Stimulated activated CD4-positive, alpha-beta T cell treated with anti-CD3 and anti-CD28 coated beads, Interleukin-15, amount 100 ng/mL, for 1 hour (primary cell): ENCODE measurements at places on chromosomes 6 and 20.

- no peak for DNase-seq
Measured at GRCh38 chr6:166862978-166863530, 93.3 kb downstream of the RNASET2 start.

DNA sequence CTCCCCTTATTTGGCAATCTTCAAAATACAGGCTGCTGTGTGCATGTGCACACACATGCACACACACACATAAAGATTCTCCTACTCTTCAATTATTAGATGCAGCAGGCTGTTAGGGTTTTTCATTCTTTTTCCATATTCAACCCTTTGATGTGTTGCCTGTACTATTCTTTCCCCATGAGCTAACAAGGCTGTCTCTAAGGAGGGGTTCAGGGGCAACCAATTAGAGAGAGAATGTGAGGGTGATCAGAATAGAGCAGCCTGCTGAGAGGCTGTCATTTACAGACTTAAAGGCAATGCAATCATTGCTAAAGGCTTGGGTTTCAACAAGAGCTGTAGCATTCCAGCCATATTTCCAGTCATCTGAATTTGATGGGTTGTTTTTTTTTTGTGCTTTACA lies 467.4 kb upstream of the ID4 start:
- no peak for DNase-seq

GRCh38 chr6:130787726-130788500 lies 39.3 kb upstream of the SMLR1 start:
- DNase-seq = no peak

GRCh38 chr6:128335963-128336362 lies 184.4 kb downstream of the PTPRK start:
- no peak for DNase-seq

GRCh38 chr6:30214657-30214982 lies 1.4 kb upstream of the TRIM26 start:
- DNase-seq = no peak

DNA sequence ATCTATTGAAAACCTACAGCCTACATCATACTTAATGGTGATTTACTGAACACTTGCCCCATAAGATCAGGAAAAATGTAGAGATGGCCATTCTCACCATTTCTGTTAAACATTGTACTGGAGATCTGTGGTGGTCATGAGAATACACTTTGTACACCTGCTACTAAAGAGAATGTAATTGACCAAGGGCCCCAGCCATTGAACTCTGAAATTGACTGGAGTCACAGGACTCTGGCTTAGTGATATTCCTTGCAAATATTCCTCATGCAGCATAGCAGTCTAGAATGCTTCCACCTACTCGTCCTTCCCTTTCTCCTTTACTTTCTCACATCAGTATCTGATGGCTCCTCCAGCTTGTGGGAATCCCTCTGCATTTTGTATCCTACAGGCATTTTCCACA lies 37.4 kb upstream of the SNX9 start:
- no peak for DNase-seq

DNA sequence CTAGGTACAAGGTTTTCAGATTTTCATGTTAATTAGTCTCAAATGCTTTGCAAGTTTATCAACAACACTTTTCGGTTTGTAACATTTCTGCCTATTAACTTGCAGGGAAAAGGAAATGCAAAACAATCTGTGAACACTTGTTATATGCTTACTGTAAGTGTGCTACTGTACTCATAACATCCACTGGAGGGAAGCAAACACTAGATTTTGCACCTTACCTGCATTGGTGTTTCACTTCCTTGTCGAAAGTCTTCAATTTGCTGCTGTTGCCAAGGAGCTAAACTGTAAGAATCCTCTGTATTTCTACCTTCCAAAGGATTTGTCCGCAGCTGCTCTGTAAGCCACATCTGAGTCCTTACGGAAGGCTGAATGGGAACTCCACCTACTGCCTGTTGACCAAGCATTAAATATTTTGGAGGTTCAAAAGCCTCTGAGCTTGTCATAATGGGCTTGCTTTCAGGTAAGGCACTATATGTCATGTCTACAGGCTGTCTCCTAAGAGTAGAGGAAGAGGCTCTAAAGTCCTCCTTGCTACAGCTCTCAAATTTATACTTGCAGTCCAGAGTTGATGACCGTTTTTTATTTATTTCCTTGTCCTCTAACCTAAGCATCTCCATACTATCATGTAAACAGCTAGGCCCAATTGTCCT lies 17.3 kb downstream of the PLN start:
- no peak for DNase-seq

DNA sequence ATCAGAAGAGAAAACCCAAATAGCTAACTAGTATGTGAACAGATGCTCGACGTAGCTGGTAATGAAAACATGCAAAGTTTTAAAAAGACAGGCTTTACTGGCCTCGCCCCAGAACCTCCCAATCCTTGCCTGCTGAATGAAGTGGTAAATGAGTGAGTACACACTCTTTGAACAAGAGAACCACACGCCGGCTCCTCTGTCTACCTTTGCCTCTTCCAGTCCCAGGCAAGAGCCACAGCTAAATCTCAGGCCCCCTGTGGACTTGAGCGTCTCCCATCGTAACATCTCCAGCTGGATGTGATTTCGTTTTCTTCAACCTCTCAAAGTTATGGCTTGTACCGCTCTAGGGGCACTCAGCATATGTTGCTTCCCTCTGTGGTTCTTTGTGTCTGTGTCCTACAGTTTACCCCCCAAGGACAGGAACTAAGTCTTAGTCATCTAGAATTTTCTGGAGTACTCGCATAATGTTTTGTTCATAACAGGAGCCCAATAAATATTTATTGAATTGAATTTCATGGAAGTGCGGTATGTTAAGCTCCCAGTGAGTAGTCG lies 153.2 kb upstream of the TAB2 start:
- no peak for DNase-seq

DNA sequence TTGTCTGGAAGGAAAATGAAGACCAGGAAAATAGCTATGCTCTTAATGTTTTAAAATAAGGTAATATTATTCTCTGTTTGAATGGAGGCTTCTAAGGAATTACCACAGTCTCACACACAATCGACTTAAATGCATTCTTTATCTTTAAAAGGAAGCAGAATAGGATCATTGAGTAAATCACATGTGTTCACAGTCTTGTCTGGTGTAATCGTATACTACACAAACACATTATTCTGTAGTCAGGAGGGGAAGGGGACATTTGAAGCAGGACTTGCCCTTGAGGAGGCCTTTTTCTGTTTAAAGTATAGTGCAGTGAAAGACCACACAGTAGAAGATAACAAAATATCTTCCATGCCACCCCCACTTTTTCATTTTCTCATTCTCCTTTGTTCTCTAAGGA lies 20.6 kb upstream of the REV3L start:
- DNase-seq = no peak

DNA sequence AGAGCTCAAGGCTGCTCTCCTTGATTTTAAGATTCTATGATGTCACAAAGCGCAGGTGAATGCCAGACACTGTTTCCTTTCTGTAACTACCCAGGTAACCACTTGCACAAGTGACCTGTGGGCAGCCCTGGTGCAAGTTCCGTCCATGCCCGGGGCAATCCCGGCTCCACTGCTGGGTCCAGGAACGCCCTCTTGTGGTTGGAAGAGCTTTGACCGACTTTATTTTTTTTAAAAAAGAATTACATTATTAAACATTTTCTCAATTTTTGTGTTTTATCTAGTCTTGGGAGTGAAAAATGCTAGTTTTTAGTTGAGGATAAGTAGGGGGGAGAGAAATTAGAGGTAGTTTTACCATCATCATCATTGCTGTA lies 695.2 kb downstream of the QKI start:
- no peak for DNase-seq

DNA sequence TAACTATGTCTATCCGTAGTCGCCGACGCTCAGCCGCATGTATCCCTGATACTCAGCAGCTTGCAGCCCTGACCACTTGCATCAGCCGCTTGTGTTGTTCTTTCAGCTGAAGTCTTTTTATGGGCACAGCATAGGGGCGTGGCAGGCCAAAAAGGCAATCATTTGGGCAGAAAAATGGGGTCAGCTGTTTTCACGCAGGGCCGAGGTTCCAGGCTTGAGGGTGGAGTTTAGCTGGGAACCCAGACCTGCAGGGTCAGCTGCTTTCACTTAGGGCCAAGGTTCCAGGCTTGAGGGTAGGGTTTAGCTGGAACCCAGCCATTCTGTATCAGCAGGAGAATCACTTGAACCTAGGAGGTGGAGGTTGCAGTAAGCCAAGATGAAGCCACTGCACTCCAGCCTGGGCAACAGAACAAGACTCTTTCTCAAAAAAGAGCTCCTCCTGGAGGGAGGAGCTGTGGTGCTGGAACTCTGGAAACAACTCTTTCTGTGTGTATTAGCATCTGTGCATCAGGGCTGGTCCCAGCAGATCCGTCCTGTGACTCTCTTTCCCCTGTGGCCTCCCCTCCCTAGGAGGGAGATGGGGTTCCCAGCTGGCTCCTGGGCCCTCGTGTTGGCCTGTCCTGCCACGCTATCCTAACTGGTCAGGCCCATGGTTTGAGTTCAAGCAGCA lies 56.9 kb upstream of the PRND start:
- no peak for DNase-seq

DNA sequence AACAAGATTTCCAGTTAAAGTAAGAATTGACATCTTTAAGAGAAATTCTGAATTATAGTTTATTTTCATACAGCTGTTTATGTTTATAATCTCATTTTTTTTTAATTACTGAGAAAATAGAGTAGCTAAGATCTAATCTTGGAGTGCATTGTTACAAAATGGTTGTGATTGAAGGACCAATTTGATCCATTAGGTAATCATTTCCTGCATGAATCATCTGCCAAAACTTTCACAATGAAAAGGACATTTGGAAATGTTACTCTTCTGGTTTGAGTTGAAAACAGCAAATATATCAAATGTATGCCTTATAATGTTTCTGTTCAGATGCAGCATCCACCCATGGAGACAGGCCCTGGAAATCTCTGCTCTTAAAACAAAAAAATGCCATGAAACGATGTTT lies 19.0 kb downstream of the TUBB2A start:
- no peak for DNase-seq

DNA sequence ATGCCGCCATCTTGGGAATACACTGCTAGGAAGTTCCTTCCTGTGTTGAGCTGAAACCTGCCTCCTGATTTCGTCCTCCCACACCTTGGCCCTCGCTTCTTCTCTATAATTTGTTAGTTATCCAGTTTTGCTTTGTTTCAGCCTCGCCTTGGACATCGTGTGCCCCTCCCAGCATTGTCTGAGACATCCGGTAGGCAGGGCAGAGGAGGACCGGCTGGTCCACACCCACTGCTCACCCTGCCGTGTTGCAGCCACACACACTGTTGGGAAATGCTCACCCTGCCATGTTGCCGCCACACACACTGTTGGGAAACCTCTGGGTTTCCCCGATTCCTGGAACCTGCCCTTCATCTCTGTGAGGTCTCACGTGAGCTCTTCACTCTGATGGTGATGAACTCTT lies 105.1 kb downstream of the CDH4 start:
- no peak for DNase-seq

- DNase-seq = no peak
Measured at GRCh38 chr20:7723284-7723683, 217.0 kb downstream of the HAO1 start.

- peak; percentile 34 for DNase-seq
Measured at GRCh38 chr6:45422503-45423110, 44.9 kb upstream of the SUPT3H start.

- no peak for DNase-seq
Measured at GRCh38 chr6:53281518-53282215, 67.1 kb downstream of the ELOVL5 start.

GRCh38 chr6:100796049-100796823 lies 84.9 kb downstream of the ASCC3 start:
- DNase-seq = no peak

- DNase-seq = no peak
Measured at GRCh38 chr6:24076011-24076410, 50.0 kb upstream of the NRSN1 start.

GRCh38 chr6:15148356-15148946 lies 97.4 kb upstream of the JARID2 start:
- no peak for DNase-seq

DNA sequence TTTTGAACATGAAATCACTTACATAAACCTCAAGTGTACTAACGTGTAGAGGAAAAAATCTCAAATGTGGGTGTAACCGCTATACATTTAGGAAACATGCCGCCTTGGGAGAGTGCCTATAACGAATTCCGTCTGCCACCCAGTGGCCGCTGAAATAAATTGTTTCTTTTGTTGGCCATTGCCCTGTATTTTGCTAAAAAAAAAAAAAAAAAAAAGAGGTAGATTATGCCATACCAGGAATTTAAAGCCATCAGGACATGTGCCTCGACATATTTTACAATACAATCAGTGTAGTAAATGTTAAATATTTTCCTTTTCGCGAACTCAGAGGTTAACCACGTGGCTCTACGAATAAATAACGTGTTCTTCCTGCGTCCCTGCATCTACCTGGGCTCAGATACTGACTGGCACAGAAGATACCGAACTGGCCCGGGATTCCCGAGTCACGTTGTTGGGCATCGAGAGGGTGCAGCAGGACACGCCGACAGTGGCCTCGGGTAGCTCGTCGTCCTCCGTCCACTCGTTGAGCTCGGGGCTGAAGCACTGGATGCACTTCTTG lies 14.3 kb downstream of the KLHL31 start:
- DNase-seq = peak; percentile 30

DNA sequence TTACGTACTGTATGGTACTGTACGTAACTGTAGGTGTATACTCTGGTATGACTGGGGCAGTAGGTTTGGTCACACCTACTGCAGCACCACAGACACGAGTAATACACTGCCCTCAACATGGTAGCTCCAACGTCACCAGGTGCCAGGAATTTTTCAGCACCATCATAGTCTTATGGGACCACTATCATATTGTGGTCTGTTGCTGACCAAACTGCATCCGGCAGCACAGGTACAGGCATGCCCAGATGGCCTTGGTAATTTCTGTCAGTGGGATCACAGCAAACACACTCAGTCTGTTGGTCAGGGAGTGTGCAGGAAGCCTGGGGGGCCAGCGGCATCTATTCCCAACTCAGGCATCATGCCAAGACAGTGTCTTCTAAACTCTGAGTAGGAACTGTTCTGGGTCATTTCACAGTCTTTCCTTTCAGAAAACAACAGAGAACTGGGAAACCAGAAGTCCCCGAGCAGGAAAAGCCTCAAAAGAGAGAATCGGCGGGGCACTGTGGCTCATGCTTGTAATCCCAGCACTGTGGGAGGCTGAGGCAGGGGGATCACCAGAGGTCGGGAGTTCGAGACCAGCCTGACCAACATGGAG lies 5.8 kb downstream of the YTHDF1 start:
- DNase-seq = no peak

GRCh38 chr6:122790423-122791309 lies 1.6 kb downstream of the SMPDL3A start:
- DNase-seq = no peak

- peak; percentile 49 for DNase-seq
Measured at GRCh38 chr6:34055223-34055933, 90.5 kb downstream of the GRM4 start.

- DNase-seq = no peak
Measured at GRCh38 chr6:166353507-166353906, 11.2 kb upstream of the SFT2D1 start.

DNA sequence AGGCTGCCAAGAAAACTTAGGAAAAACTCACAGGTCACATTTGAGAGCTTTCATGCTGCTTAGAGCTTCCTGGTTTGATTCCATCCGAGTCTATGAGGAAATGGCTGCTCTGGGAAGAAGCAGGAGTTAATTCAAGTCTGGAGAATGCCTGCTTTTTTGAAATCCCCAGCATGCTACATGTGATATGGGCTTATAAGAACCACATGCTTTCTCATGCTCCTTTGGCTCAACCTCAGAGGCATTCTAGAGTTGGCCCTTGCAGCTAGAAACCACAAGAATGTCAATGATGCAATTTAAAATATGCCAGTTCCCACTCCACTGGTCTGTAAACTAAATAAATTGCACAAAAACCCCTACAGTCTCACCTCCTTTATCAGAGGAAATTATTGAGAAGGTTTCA lies 142.9 kb upstream of the OLIG3 start:
- no peak for DNase-seq

GRCh38 chr20:44592366-44592765 lies 10.0 kb downstream of the PKIG start:
- DNase-seq = no peak
